Fibroblast of villous mesenchyme (primary cell): ENCODE measurements at places on chromosomes 6 and 20.

GRCh38 chr6:94673251-94673650 lies 904.1 kb upstream of the MANEA start:
- DNase-seq, result no peak

GRCh38 chr20:9508240-9508661 lies 6.1 kb upstream of the LAMP5 start:
- no peak for DNase-seq

DNA sequence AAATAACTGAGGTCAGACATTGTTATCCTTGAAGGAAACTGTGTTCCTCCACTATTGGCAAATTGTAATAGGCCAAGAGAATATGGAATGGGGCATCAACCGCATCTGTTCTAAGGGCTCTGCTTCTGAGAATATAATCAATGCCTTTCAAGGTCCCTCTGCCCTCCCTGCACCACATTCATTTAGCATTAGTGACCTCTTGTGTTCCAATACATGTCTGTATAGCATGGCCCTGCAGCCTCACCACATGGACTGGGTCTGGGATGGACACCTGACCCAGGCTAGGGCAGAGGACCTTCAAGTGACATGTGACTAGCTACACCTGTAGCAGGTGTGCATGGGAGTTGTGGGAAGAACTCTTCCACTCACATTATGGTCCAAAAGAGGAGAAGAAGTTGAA lies 14.2 kb downstream of the BTN3A1 start:
- no peak for DNase-seq

DNA sequence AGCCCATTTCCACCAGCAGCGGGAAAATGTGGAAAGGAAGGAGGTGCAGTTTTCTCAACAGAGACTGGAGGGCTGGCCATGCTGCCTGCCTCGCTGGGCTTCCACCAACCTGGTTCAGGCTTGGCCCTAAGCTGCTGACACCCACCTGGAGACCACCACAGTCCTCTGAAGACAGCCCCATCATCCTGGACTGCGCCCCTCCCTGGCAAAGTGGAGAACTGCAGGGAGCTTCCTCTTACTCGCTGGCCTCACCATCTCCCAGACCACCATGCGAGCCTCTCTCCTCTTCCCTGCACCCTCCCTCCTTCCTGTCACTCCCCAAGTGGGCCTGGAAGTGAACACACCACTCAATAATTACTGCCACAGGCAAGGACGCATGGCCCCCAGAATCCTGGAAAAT lies 71.5 kb downstream of the PSMG4 start:
- no peak for DNase-seq

DNA sequence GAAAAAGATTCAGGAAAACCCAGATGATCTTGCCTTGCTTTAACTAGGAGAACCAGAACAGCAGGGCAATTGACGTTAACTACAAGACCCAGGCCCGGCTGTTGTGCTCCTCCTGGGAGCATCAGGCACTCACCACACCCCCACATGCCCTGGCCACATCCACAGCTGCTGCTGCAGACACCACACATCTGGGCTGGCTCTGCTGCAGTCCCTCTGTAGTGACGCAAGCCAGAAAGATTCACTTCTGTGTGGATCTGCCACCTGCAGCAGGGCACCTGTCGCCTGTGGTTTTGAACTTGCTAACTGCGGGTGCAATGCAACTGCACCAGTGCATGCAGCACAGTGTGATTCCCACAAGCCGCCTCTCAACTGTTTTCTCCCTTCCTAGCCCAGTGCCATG lies 228.8 kb downstream of the SYNDIG1 start:
- DNase-seq, result no peak
